Endothelial cell of umbilical vein (primary cell): ENCODE measurements at places on chromosomes 6 and 20.

- peak; percentile 48 for DNase-seq
Observed at GRCh38 chr6:117976030-117976651, 69.1 kb downstream of the SLC35F1 start.

DNA sequence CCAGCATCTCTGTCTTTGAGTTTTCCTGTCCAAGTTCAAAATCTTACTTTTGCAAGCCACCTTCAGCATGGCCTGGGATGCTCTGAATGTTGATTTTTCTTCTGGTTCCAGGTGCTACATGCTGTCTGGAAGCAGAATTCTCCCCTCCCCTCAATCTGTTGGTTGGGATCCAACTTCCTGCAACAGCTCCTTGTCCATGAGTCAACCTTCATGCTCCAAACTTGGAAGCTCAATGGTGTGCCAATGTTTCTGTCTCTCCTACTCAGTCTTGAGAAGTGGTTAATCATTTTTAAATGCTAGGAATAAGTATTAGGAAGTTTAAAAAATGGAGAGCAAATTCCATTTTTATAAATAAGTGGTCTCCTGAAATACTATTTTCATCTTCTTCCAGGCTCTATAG lies 33.2 kb upstream of the PLEKHG1 start:
- DNase-seq: no peak

- no peak for DNase-seq
Observed at GRCh38 chr20:41510847-41511450, 107.2 kb downstream of the CHD6 start.

GRCh38 chr6:7805850-7806214 lies 79.9 kb downstream of the BMP6 start:
- DNase-seq: peak; percentile 46

GRCh38 chr6:105608711-105609374 lies 206.0 kb upstream of the PREP start:
- DNase-seq: no peak

GRCh38 chr20:23248461-23248882 lies 102.1 kb upstream of the NXT1 start:
- peak; percentile 76 for DNase-seq

GRCh38 chr6:31775184-31775583 lies 1.9 kb downstream of the VWA7 start:
- no peak for DNase-seq

DNA sequence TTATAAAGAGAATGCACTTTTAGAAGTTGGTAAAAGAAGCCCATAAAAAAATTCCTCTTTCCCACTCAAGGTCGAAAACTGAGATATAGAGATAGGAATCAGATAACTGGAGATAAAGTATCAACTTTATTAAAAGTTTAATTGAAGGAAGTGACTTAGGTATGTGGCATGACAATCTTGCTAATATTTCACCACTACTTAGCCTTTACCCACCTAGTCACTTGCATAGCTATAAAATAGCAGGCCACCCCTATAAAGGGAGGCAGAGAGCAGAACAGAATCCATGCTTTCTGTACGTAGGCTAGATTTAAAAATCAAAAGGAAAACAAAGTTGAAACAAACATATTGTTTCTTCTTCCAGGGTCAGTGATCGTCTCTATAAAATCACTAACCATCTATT lies 13.2 kb upstream of the TBC1D32 start:
- DNase-seq: no peak

- no peak for DNase-seq
Observed at GRCh38 chr6:11486486-11486885, 51.1 kb upstream of the TMEM170B start.

GRCh38 chr6:137157601-137158000 lies 15.8 kb downstream of the IL22RA2 start:
- peak; percentile 45 for DNase-seq

- DNase-seq: no peak
Observed at GRCh38 chr6:89066940-89067646, 13.5 kb upstream of the PNRC1 start.

- no peak for DNase-seq
Observed at GRCh38 chr6:8570256-8570920, 135.0 kb upstream of the SLC35B3 start.

- peak; percentile 36 for DNase-seq
Observed at GRCh38 chr6:42453654-42454427, 2.1 kb upstream of the TRERF1 start.

DNA sequence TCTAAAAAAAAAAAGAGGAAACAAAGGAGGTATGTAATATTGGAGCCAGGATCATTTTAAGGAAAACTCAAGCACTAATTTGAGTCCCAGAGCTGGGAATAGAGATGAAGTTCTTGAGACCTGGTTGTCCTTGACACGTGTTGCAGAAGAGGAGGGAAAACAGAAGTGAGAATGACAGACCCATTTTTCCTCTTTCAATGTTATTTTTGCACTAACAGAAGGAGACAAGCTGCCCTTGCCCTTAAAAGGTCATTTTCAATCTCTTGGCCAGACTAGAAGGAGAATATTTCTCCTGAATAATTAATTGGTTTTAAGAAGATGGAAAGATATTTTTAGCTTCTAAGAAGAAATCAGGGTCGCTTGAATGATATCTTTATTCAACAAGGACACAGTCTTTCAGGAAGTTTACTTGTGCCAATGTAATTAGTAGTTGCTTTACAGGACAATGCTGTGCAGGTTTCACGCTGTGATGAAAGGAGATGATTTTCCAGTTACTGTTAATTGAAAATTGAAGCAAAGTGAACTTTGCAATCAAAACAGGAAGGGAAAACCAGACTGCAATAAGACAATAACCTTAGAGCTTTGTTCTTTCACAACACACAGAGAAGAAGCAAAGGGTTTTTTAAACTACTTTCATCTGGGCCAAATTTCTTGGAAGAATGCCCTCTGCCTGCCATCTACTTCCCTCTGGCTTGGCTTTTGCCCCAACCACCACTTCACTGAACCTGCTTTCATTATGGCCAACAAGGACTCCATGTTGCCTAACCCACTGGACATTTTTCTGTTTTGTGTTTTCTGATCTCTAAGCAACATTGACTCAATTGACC lies 107.8 kb upstream of the SHLD1 start:
- peak; percentile 80 for DNase-seq

DNA sequence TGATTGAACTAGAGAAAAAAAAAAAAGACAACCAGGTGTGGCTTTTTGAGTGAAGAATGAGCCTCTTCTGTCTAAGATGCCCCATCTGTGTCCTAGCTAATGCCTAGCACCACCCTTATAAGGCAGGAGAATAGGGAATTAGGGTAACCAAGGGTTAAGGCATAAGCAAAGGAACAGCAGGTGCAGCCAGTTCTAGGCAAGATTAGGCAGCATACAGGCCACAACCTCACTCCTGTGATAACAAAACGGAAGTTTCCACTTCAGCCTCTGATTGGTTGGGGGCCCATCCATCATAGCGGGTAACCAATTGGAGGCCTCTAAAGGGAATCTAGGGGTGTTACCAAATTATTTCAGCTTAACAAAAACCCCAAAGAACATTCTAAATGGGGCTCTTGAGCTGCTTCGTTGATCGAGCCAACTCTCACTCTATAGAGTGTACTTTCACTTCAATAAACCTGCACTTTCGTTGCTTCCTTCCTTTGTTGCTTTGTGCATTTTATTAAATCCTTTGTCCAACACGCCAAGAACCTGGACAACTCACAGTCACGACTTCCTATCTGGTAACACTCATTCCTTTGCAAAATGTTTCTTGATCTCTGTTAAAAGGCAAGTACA lies 61.9 kb upstream of the TAGAP start:
- DNase-seq: peak; percentile 55

DNA sequence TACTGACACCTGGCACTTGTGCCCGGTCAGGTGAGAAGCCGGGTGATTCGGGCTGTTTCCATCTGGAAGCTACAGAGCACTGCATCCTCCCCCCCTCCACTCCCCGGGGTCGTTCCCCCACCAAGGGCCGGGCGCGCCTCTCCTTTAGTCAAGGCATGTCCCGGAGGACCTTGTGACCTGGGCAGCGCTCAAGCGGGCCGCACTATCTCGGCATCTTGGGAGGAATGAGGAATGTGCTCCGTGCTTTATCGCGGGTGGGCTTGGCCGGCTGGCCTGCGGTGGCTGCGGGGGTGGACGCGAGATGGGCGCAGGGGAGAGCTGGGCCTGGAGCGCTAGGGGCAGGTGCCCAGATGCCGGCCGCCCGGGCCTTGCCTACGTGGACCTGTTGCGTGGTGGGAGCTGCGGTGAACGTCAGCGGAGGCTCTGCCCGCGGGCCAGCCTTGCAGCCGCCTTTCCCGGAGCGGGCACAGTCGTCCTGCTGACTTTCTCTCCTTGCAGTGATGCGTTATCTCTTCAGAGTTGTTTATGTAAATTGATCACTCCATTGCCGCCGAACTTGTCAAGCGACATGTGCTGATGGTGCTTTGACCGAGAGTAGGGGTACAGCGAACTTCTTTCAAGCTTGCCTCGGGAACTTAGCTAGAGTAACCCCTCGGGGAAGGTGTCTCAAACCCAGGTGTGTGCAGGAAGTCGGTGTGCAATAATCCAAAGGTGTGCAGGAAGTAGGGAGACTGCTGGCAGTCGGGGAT lies 1.1 kb downstream of the LRRC1 start:
- peak; percentile 49 for DNase-seq

DNA sequence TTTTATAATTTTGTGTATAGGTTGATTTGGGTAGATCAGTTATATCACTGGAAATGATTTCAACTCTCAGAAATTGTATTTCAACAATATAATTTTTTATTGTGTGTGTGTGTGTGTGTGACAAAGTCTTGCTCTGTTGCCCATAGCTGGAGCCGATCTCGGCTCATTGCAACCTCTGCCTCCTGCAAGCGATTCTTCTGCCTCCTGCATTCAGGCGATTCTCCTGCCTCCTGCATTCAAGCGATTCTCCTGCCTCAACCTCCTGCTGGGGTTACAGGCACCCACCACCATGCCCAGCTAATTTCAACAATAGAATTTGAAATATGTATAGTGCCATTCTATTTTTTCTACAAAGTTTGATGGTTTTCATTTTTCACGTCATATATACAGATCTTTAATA lies 24.1 kb downstream of the AFDN start:
- no peak for DNase-seq

DNA sequence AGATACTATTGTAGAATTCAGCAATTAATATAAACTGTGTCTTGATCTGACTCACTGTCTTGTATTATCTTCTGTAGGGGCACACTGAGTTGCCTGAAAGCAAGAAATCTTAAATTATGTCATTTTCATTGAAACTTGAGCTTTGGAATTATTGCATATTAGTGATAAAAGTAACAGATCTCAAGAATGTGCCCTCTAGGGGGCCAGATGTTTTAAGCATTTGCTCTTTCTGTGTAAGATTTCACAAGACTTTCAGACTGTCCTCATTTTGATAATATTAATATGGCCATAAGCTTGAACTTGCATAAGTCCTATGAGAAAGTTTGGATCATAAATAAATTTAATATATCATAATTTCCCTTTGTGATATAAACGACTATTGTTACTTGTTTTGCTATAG lies 55.5 kb upstream of the MYO6 start:
- no peak for DNase-seq

- DNase-seq: no peak
Observed at GRCh38 chr20:58740356-58741308, 48.0 kb downstream of the NPEPL1 start.

GRCh38 chr6:169881398-169881797 lies 130.0 kb downstream of the ERMARD start:
- DNase-seq: no peak

- DNase-seq: no peak
Observed at GRCh38 chr6:10434235-10434634, 19.4 kb upstream of the TFAP2A start.

- no peak for DNase-seq
Observed at GRCh38 chr20:44153636-44154043, 33.3 kb downstream of the JPH2 start.

GRCh38 chr6:45838996-45839395 lies 176.7 kb downstream of the CLIC5 start:
- DNase-seq: no peak

DNA sequence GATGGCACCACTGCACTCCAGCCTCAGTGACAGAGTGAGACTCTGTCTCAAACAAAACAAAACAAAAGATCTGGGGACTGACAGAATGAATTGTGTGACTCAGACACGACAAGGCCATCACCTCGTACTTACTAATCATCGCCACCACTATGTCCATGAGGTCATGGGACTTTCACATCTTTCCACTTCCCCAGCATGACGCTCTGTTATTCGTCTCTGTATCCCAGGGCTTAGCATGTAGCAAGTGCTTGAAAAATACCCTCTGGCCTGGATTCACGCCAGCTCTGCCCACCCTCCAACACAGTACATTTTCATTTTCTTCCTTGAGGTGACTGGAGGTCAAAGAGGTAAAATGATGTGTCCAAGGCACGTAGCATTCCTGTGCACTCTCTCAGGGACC lies 27.8 kb downstream of the FGD2 start:
- DNase-seq: no peak

DNA sequence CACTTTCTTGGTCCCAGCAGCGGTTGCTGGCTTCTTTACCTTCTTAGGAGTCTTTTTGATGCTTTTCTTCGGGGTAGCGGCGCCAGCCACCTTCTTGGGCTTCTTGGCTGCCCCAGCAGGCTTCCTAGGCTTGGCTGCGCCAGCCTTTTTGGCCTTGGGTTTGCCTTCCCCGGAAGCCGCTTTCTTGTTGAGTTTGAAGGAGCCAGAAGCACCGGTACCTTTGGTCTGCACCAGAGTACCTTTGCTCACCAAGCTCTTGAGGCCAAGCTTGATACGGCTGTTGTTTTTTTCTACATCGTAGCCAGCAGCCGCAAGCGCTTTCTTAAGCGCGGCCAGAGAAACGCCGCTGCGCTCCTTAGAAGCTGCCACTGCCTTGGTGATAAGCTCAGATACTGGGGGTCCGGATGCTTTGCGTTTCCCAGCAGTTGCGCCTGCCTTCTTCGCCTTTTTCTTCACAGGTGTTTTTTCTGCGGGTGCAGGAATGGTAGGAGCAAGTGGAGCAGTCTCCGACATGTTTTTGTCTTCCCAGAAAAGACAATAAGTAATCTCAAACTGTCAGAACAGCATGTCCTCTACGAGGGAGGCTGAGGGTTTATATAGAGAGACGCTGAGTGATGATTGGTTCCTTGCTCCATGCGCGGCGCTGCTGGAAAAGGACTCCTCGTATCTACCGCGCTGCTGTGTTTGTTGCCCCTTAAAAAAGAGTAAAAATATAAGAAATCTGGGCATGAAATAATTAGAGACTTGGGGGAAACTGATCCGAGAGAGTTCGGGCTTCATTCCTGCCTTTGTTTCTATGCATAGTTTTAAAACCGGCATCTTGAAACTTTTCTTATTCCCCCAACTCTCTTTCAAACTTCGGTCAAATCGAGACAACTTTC lies 130.3 kb upstream of the BTN3A2 start:
- DNase-seq: peak; percentile 89

DNA sequence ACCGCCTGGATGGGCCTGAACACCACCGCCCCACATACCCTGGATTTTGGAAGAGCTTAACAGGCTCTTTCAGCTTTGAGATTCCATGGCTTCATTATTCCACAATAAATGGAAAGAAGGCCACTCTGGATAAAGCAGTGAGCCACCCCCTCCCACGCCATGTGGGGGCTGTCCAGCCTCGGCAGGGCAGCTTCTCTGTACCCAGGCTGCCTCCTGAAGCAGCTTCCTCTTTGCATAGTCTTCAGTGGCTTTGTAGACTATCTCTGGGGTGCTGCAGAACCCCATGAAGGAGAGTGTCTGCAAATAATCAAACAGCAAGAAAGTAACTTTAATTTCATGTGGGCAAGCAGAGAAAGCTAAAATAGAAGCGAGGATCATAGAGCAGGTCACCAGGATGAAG lies 96.6 kb upstream of the NXT1 start:
- DNase-seq: no peak

- DNase-seq: no peak
Observed at GRCh38 chr6:169073311-169073710, 180.3 kb downstream of the THBS2 start.

- DNase-seq: no peak
Observed at GRCh38 chr6:26524722-26525370, 13.3 kb upstream of the HMGN4 start.
